Activated naive CD4-positive, alpha-beta T cell treated with anti-CD3 and anti-CD28 coated beads for 36 hours (primary cell): ENCODE measurements at places on chromosomes 7 and 10. TPM values are rescaled to one million over a fixed set of nuclear protein-coding genes. Genes with fewer than 3 reads are reported as not detected.

DNA sequence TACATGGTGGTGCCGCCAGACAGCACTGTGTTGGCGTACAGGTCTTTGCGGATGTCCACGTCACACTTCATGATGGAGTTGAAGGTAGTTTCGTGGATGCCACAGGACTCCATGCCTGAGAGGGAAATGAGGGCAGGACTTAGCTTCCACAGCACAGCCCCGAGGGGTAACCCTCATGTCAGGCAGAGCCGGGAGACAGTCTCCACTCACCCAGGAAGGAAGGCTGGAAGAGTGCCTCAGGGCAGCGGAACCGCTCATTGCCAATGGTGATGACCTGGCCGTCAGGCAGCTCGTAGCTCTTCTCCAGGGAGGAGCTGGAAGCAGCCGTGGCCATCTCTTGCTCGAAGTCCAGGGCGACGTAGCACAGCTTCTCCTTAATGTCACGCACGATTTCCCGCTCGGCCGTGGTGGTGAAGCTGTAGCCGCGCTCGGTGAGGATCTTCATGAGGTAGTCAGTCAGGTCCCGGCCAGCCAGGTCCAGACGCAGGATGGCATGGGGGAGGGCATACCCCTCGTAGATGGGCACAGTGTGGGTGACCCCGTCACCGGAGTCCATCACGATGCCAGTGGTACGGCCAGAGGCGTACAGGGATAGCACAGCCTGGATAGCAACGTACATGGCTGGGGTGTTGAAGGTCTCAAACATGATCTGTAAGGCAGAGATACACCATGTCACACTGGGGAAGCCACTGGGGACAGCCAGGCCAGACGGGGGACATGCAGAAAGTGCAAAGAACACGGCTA lies 104.6 kb upstream of the TNRC18 start:
- H3K27me3 ChIP-seq: no peaks in the 10 kb centered on the region
- peak; percentile 57 for DNase-seq

DNA sequence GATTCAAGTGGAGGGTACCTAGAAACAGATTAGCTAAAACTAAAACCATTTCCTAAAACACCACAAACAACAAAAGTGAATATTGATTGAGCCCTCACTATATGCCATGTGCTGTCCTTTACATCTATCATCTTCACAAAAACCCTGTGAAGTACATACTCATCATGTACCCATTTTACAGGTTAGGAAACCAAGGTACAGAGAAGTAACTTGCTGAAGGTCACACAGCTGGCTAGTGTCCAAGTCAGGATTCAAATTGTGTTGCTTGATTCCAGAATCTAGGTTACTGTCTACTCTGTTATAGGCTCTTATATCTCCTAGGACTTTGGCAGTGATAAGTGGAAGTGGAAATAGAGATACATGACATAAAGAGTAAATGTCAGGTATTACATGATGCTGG lies 463.8 kb downstream of the LRMDA start:
- DNase-seq: no peak
- H3K27ac ChIP-seq: no peak overlapping the region
- H3K27me3 ChIP-seq: peaks cover 5% of the 10 kb centered on the region
- H3K4me1 ChIP-seq: no peaks in the 10 kb centered on the region
- no peak overlapping the region for H3K4me3 ChIP-seq
- no peaks in the 10 kb centered on the region for H3K36me3 ChIP-seq

The CNPY1 gene
- total RNA-seq: not detected

The SYT15 gene
- total RNA-seq: 0.30 TPM

The MRC1 gene
- total RNA-seq: not detected

DNA sequence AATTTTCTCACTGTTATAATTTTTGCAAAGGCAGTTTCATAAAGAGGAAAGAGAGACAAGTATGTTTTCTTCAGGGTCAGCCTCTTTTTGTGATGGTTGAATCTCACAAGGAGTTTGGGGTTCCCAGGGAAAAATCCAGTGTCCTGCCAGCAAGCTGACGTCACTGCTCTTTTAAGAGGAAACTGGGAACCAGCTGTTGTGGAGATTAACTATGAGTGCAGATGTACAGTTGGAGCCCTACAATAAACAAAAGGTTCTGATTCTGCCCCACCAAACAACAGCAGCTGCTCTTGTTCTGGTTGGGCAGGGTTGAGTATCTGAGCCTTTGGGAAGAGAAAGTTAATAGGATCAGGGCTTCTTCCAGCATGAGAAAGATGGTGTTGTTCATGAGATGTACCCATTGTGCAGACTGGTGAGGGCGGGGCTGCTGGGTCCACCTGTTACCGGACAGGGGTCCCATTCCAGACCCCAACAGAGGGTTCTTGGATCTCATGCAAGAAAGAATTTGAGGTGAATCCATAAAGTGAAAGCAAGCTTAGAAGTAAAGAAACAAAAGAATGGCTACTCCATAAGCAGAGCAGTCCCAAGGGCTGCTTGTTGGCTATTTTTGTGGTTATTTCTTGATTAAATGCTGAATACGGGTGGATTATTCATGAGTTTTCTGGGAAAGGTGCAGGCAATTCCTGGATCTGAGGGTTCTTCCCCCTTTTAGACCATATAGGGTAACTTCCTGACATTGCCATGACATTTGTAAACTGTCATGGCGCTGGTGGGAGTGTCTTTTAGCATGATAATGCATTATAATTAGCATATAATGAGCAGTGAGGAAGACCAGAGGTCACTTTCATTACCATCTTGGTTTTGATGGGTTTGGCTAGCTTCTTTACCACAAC lies 12.5 kb downstream of the PRF1 start:
- H3K27ac ChIP-seq: no peak overlapping the region
- no peak for DNase-seq
- H3K27me3 ChIP-seq: peaks cover 3% of the 10 kb centered on the region
- H3K4me1 ChIP-seq: peaks cover 5% of the 10 kb centered on the region

DNA sequence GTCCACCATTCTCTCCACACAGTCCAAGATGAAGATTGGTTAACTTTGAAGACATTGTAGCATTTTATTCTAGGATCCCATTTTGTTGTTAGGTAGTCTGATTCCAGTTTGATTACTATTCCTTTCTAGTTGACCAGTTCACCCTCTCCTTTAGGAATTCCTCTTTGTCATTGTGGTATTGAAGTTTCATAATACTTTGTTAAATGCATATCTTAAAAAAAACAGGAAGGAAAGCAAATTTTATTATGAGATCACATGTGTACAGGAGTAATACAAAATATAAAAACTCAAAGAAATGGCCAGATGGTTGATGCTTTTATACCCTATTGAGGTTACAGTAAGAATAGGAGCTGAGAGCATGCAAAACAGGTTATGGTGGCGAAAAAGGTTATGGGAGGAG lies 15.5 kb upstream of the SEMA3C start:
- H3K36me3 ChIP-seq: no peaks in the 10 kb centered on the region
- no peaks in the 10 kb centered on the region for H3K4me1 ChIP-seq
- no peak for DNase-seq
- H3K27ac ChIP-seq: no peak overlapping the region

DNA sequence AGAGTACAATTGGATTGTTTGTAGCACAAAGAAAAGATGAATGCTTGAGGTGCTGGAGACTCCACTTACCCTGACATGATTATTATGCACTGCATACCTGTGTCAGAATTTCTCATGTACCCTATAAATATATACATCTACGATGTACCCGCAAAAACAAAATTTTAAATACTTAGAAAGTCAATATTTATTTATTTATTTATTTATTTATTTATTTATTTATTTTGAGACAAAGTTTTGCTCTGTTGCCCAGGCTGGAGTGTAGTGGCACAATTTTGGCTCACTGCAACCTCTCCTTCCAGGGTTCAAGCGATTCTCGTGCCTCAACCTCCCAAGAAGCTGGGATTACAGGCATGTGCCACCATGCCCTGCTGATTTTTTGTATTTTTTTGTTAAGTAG lies 35.1 kb upstream of the EBF3 start:
- H3K4me1 ChIP-seq: no peaks in the 10 kb centered on the region
- H3K27me3 ChIP-seq: peaks cover 39% of the 10 kb centered on the region
- no peak overlapping the region for H3K4me3 ChIP-seq
- no peak for DNase-seq
- peaks cover 1% of the 10 kb centered on the region for H3K36me3 ChIP-seq

GRCh38 chr7:105862276-105862675 lies 14.1 kb downstream of the ATXN7L1 start:
- H3K4me3 ChIP-seq: no peak overlapping the region
- no peaks in the 10 kb centered on the region for H3K27me3 ChIP-seq
- no peak for DNase-seq
- H3K36me3 ChIP-seq: peaks cover 3% of the 10 kb centered on the region

DNA sequence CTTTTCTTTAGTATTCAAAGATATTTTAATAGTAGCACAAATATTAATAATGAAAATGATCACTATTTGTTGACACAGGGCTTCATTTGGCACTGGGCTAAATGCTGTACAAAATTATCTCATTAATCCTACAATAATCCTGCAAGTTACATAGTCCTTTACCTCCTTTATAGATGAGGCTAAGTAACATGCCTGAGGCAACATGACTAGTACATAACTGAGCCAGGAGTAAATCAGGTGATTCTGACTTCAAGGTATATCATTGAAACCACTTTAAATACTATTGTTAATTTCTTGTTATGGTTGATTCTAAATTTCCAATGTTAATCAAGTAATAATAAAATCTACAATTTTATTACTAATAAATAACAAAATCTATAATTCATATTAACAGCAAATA lies 39.8 kb downstream of the SEM1 start:
- no peak for DNase-seq
- H3K27ac ChIP-seq: no peak overlapping the region
- no peaks in the 10 kb centered on the region for H3K4me1 ChIP-seq
- no peaks in the 10 kb centered on the region for H3K27me3 ChIP-seq
- H3K4me3 ChIP-seq: no peak overlapping the region
- peaks cover 15% of the 10 kb centered on the region for H3K36me3 ChIP-seq

GRCh38 chr7:88546808-88547207 lies 212.7 kb upstream of the ZNF804B start:
- peak; percentile 49 for DNase-seq
- no peak overlapping the region for H3K27ac ChIP-seq
- H3K4me1 ChIP-seq: no peaks in the 10 kb centered on the region
- H3K4me3 ChIP-seq: no peak overlapping the region
- H3K27me3 ChIP-seq: peaks cover 5% of the 10 kb centered on the region
- H3K36me3 ChIP-seq: no peaks in the 10 kb centered on the region

The AFAP1L2 gene
- total RNA-seq: 0.98 TPM

DNA sequence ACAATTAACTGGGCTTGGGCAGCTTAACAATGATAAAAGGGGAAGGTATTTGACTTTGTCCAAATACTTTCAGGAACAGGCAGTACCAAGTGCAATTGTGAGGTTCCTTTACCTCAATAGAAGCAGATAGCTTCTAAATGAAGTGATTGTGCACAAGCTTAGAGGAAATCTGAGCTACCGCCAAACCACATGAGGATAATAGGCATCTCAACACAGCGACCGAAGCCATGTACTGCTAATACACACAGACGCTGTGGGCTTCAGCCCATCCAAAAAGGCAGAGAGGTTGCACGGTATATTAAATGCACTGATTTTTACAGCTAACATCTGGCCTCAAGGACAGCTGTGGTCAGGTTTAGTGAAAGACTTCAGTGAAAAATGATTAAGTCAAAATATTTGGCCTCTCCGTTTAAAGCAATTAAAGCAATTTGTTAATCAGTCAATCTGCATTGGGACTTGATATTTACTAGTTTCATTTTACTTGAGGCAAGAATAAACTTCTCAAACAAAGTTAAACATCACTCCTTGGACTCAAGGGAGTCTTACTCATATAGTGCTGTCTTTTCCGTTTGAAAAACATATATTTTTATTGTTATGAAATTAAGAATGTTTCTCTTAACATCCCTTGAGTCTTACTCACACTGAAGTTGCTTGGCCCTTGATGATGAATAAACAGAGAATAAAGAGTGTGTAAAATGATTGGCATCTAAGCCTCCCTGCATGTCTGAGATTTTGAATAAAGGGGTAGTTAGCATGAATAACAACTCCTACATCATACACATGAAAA lies 306.3 kb downstream of the C7orf25 start:
- no peak overlapping the region for H3K4me3 ChIP-seq
- H3K4me1 ChIP-seq: no peaks in the 10 kb centered on the region
- no peak for DNase-seq
- no peak overlapping the region for H3K27ac ChIP-seq

The ANKRD30A gene
- total RNA-seq: not detected

- H3K36me3 ChIP-seq: no peaks in the 10 kb centered on the region
- H3K27ac ChIP-seq: no peak overlapping the region
- no peak for DNase-seq
- H3K27me3 ChIP-seq: no peaks in the 10 kb centered on the region
- no peak overlapping the region for H3K4me3 ChIP-seq
- H3K4me1 ChIP-seq: peaks cover 12% of the 10 kb centered on the region
Measured at GRCh38 chr10:69465457-69466157, 14.3 kb downstream of the TSPAN15 start.

- no peaks in the 10 kb centered on the region for H3K4me1 ChIP-seq
- peaks cover under 1% of the 10 kb centered on the region for H3K27me3 ChIP-seq
- H3K36me3 ChIP-seq: no peaks in the 10 kb centered on the region
- no peak overlapping the region for H3K27ac ChIP-seq
- H3K4me3 ChIP-seq: no peak overlapping the region
- no peak for DNase-seq
Measured at GRCh38 chr10:122075171-122075570, 86.2 kb downstream of the TACC2 start.

The TBX20 gene
- not detected for total RNA-seq

GRCh38 chr7:105250706-105251105 lies 138.0 kb downstream of the SRPK2 start:
- peaks cover 33% of the 10 kb centered on the region for H3K4me1 ChIP-seq
- H3K4me3 ChIP-seq: no peak overlapping the region
- no peaks in the 10 kb centered on the region for H3K36me3 ChIP-seq

The NEURL1 gene
- total RNA-seq: 1.6 TPM

The PRKCQ gene
- total RNA-seq: 49.5 TPM

DNA sequence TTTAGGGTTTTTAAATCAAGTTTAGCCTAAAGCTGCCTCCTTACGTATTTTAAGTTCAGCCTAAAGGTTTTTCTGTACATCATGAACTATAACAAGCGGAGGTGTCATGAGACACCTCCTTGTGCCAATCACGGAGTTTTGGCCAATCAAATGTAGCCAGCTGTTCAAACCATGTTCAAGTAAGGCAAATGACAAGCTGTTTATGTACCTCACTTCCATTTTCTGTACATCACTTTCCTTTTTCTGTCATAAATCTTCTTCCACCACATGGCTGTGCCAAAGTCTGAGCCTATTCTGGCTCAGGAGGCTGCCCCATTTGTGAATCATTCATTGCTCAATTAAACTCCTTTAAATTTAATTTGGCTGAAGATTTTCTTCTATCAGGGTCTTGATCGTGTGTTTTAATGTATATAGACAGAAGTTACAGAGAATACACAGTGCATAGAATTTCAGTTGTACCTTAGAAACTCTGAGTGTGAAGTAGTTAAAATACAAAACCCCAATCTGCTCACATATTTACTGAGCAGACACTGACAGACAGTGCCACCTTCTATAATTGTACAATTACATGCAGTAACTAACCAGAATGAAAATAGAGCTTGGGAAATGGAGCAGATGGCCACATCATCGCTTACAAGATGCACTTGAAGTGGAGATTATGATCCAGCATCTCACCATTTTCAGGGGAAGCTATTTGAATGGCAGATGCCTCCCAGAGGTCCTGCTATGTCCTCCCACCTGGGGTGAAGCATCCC lies 76.9 kb upstream of the LANCL2 start:
- no peak overlapping the region for H3K4me3 ChIP-seq
- no peaks in the 10 kb centered on the region for H3K4me1 ChIP-seq
- H3K27ac ChIP-seq: no peak overlapping the region
- H3K36me3 ChIP-seq: no peaks in the 10 kb centered on the region
- no peak for DNase-seq
- peaks cover 10% of the 10 kb centered on the region for H3K27me3 ChIP-seq
